ENCODE measurements at places on chromosomes 1 and 21.

GRCh38 chr1:28129150-28129549 is 40.7 kb upstream of the EYA3 start:
- no peak for DNase-seq

GRCh38 chr1:42927274-42927841 is 31.3 kb downstream of the SLC2A1 start:
- DNase-seq, result no peak

GRCh38 chr1:203629507-203630082 is 3.0 kb downstream of the ATP2B4 start:
- DNase-seq, result no peak

- no peak for DNase-seq
Observed at GRCh38 chr21:39531064-39531463, 79.3 kb downstream of the SH3BGR start.

Measured in RPMI7951 (cell line).